Fibroblast of the aortic adventitia (primary cell): ENCODE measurements at places on chromosomes 1 and 21. TPM values are rescaled to one million over a fixed set of nuclear protein-coding genes. Genes with fewer than 3 reads are reported as not detected.
A peak's percentile ranks its signal among the peaks of the same experiment; 100 is the strongest.

DNA sequence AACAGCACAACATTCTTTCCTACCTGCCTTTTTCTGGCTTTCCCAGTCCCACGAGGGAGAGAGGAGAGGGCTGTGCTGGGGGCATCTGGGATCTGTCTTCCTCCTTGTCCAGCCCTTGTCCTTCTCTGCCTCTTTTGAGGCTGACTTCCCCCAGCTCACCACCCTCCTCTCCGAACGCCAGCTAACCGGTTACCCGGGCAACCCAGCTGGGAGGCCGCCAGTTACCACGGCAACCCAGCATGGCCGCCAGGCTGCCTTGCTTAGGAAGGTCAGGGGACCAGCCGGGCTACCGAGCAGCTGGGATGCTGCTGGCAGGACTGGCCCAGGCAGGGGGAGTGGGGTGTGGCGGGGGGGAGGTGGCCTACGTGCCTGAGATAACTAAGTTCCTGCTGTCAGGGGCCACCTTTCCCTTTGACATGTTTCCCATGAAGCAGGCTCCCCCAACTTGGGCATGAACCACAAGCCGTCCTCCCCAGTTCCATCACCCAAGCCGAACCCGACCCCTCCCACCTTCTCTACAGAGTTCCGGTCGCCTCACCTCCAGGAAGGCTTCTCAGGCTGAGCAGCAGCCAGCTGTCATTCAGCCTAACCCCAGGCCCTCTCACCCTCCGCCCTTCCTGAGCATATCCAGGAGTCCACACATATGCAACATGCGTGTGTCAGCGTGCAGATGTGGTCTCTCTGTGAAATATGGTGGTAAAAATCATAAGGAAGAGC is 8.7 kb downstream of the PLEKHA6 start:
- DNase-seq = peak; percentile 80

- no peak for DNase-seq
Observed at GRCh38 chr1:161908264-161908663, 115.4 kb downstream of the OLFML2B start.

- no peak for DNase-seq
Observed at GRCh38 chr1:35947547-35947946, 16.6 kb downstream of the AGO3 start.

DNA sequence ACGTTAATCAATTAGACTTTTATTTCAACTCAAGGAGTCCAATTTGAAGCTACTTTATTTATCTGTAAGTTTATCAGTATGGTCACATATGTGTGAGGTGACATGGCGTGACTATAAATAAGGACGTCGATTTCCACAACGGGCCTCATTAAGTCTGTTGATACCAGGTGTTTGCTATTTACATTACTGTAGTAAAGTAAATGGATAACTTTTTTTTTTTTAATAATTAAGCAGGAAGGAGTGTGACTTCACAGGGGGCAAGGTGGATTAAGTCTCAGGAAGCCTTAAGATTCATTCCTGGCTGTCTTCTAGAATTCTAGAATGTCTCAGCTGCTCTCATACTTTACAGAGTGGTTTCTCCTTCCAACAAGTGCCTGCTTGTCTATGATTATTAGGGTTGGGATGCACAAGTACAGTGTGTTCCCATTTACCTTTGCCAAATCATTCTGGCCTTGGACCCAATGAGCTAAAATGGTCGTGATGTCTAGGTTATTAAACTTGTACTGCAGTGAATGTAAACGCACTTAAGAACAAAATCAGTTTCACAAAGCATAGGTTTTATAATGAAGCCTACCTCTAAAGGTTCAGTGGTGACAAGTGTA is 15.5 kb downstream of the MAP3K7CL start:
- no peak for DNase-seq

DNA sequence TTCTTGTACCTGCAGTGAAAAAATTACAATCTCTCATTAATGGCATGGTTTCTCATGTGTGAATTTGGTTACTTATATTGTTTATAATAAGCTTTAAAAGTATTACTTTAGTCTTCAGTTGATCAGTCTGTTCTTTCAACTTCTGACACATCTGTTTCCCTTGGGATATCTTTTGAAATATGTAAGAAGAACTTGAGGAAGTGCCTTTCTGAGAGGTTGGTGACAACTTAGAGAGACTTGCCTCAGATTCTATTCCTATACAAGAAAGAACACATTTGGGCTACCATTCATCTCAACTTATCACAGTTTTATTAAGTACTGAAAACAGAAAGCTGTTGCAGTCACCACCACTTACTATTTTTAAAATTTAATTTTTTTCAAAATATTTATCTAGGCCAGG is 8.1 kb downstream of the AKNAD1 start:
- DNase-seq = no peak

- no peak for DNase-seq
Observed at GRCh38 chr1:195898373-195898772, 709.9 kb downstream of the KCNT2 start.

- DNase-seq = no peak
Observed at GRCh38 chr1:151325646-151326429, 1.4 kb downstream of the PI4KB start.

Gene NFASC
- total RNA-seq = 22.0 and 25.9 TPM in 2 replicates

Gene LIPI
- not detected in 2 replicates for total RNA-seq

Gene CNN3
- 211 and 318 TPM in 2 replicates for total RNA-seq

Gene LIN28A
- total RNA-seq = not detected in 2 replicates

Gene FAM72C
- 0.45 TPM in 1 of 2 replicates, not detected in the other for total RNA-seq
